Chondrocyte (in vitro differentiated cells): ENCODE measurements at places on chromosomes 2 and 18. TPM values are rescaled to one million over a fixed set of nuclear protein-coding genes. Genes with fewer than 3 reads are reported as not detected.

The IHH gene
- total RNA-seq = 0.19 TPM in 1 of 3 replicates, not detected in the others

The TBR1 gene
- not detected in 3 replicates for total RNA-seq

The UGT1A8 gene
- not detected in 3 replicates for total RNA-seq

The COL4A4 gene
- total RNA-seq = 6.3 to 18.4 TPM (median 7.3 TPM) in 3 replicates

The WDR35 gene
- 4.6 to 9.6 TPM (median 4.9 TPM) in 3 replicates for total RNA-seq

The EVA1A gene
- total RNA-seq = 19.8 to 27.3 TPM (median 20.9 TPM) in 3 replicates

The GNAL gene
- 1.3 to 5.9 TPM (median 5.8 TPM) in 3 replicates for total RNA-seq

The IL37 gene
- not detected in 3 replicates for total RNA-seq

The CIAO1 gene
- 37.5 to 46.9 TPM (median 39.7 TPM) in 3 replicates for total RNA-seq

The SCN7A gene
- 0.05 to 1.9 TPM (median 0.05 TPM) in 3 replicates for total RNA-seq

The CHRNG gene
- total RNA-seq = not detected in 3 replicates

DNA sequence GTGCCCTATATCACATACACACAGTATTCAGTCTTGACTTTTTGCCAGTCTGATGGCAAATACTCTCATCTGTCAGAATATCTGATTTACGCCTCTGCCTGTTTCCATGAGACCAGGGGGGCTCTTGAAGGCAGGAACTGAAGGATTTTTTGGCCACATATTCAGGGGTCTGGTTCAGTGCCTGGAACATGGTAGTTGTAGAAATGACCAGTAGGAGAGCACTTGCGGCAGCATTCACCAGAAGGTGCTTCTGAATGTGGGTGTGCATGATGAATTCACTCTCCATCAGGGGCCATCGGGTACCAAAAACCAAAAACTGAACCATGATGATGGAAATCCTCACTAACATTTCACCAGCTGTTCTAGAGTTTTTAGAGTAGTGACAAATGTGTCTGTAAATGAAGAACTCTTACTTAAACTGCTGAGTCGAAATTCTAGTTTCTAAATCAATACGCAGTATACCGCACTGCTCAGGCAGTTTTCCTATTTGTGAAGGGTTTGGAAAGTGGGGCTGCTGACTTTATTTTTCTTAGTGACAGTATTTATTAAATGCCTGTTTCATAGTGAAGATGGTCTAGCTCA lies 54.6 kb downstream of the MERTK start:
- no peak for DNase-seq
- no peaks in the 10 kb centered on the region for H3K27me3 ChIP-seq
- H3K36me3 ChIP-seq = peaks cover 9% of the 10 kb centered on the region
- H3K4me3 ChIP-seq = no peak overlapping the region
- H3K4me1 ChIP-seq = no peaks in the 10 kb centered on the region

DNA sequence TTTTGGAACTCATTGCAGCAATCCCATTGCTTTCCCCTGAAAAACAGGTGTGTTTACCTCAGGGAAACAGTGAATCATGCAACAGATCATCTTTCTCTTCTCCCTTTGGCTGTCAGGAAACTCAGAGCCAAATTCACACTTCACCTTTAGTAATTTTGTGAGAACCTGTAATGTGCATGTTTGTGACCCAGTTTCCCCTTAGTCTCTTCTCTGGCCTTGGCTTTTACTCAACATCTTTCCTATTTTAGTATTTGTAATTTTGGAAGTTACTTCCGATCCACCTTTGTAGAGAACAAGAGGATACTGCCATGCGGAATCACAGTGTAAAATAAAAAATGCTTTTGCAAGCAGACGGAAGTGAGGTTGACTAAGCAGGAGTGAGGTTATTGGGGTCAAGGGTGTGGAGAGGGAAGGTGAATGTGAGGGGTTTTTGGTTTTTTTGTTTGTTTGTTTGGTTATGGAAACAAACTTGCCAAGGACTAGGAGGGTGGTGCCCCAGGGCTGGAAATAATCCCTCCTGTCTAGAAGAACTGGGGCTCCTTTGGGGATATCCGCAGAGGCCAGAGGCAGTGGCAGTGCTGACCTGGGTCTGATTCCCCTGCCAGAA lies 14.0 kb downstream of the ASPRV1 start:
- no peak for DNase-seq
- H3K36me3 ChIP-seq = peaks cover 6% of the 10 kb centered on the region
- no peaks in the 10 kb centered on the region for H3K27me3 ChIP-seq
- H3K27ac ChIP-seq = no peak overlapping the region

DNA sequence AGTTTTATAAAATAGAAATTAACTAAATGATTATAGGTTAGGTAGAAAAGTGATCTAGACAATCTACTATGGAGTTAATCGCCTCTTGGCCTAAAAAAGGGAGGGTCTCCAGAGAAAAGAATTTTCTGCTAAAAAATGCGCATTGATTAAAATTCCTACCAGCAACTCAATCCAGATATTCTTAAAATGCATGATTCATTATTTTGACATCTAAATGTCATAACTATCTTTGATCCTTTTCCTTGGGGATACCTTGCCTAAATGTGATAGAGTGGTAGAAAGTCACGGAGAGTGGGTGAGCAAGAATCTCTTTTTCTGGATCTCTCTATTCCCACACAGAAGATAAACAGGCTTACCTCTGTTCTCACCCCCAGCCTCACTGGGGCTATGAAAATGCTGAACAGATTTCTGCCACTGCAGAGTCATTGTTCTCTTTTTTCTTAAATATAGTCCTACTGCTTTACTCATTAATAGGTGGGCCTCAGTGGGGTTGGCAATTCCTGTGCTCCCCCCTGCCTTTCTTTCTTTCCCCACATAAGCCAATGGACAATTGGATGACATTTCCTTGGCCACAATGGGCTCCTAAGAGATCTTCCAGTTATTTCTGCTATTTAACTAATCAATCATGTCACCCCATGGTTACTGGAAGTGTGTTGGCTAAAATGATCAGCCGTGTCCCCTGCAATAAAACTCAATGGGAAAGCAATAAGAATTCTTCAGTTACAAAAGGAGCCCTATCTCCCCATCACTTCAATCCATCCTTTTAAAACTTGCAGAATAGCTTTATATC lies 5.8 kb upstream of the ASXL3 start:
- peaks cover 5% of the 10 kb centered on the region for H3K4me1 ChIP-seq
- peaks cover 3% of the 10 kb centered on the region for H3K36me3 ChIP-seq
- no peak overlapping the region for H3K27ac ChIP-seq
- no peak for DNase-seq
- no peak overlapping the region for H3K4me3 ChIP-seq

GRCh38 chr2:209593930-209594329 lies 170.1 kb downstream of the MAP2 start:
- no peaks in the 10 kb centered on the region for H3K27me3 ChIP-seq
- H3K27ac ChIP-seq = no peak overlapping the region
- DNase-seq = no peak
- no peak overlapping the region for H3K4me3 ChIP-seq

GRCh38 chr2:181991171-181991885 lies 5.7 kb downstream of the PPP1R1C start:
- H3K4me3 ChIP-seq = no peak overlapping the region
- no peak for DNase-seq
- H3K27ac ChIP-seq = no peak overlapping the region
- no peaks in the 10 kb centered on the region for H3K36me3 ChIP-seq

- H3K4me1 ChIP-seq = peaks cover 15% of the 10 kb centered on the region
- DNase-seq = no peak
Measured at GRCh38 chr2:182422864-182423263, 4.0 kb downstream of the PDE1A start.

GRCh38 chr2:151265991-151266390 lies 4.3 kb upstream of the RBM43 start:
- no peak for DNase-seq
- no peaks in the 10 kb centered on the region for H3K27me3 ChIP-seq
- H3K27ac ChIP-seq = no peak overlapping the region
- H3K36me3 ChIP-seq = peaks cover 6% of the 10 kb centered on the region

GRCh38 chr2:42906557-42907411 lies 114.4 kb upstream of the HAAO start:
- H3K4me1 ChIP-seq = peaks cover 53% of the 10 kb centered on the region
- peak overlapping the region; percentile 33 for H3K4me3 ChIP-seq
- peak overlapping the region; percentile 90 for H3K27ac ChIP-seq
- no peaks in the 10 kb centered on the region for H3K36me3 ChIP-seq

- no peak overlapping the region for H3K27ac ChIP-seq
- no peaks in the 10 kb centered on the region for H3K4me1 ChIP-seq
- no peaks in the 10 kb centered on the region for H3K27me3 ChIP-seq
- no peak for DNase-seq
- peaks cover 3% of the 10 kb centered on the region for H3K36me3 ChIP-seq
- no peak overlapping the region for H3K4me3 ChIP-seq
Measured at GRCh38 chr2:68302281-68302875, 17.4 kb downstream of the CNRIP1 start.

- H3K27me3 ChIP-seq = peaks cover 7% of the 10 kb centered on the region
- H3K4me1 ChIP-seq = peaks cover 18% of the 10 kb centered on the region
- no peaks in the 10 kb centered on the region for H3K36me3 ChIP-seq
- peak; percentile 67 for DNase-seq
Measured at GRCh38 chr2:28977176-28977875, 3.8 kb upstream of the TOGARAM2 start.

- no peak overlapping the region for H3K4me3 ChIP-seq
- no peaks in the 10 kb centered on the region for H3K27me3 ChIP-seq
- peaks cover 65% of the 10 kb centered on the region for H3K4me1 ChIP-seq
- H3K36me3 ChIP-seq = peaks cover 14% of the 10 kb centered on the region
- peak overlapping the region; percentile 76 for H3K27ac ChIP-seq
Measured at GRCh38 chr18:48732767-48733424, 194.1 kb downstream of the CTIF start.

DNA sequence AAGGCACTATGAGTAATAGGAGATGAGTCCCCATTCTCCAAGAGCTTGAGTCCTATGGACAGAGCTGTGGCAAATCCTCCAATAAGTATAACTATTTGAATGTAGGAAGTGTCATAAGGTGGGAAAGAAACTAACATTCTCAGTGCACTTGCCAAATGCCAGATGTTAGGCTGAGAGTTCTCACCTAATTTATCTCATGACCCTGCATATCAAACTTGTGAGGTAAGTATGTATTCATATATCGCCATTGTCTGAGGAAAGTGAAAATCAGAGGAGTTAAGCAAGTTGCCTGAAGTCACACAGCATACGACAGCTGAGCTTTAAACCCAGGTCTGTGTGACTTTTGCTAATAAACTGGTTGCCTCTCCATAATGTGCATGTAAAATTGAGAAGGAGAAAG lies 169.5 kb downstream of the TTC32 start:
- no peak for DNase-seq
- peaks cover 52% of the 10 kb centered on the region for H3K4me1 ChIP-seq
- H3K4me3 ChIP-seq = no peak overlapping the region

- no peaks in the 10 kb centered on the region for H3K27me3 ChIP-seq
- H3K27ac ChIP-seq = no peak overlapping the region
- H3K36me3 ChIP-seq = no peaks in the 10 kb centered on the region
- peaks cover 10% of the 10 kb centered on the region for H3K4me1 ChIP-seq
Measured at GRCh38 chr2:62313449-62314227, 117.7 kb downstream of the B3GNT2 start.

- H3K27ac ChIP-seq = no peak overlapping the region
- H3K4me3 ChIP-seq = peak overlapping the region; percentile 69
- H3K36me3 ChIP-seq = no peaks in the 10 kb centered on the region
- H3K4me1 ChIP-seq = peaks cover 5% of the 10 kb centered on the region
Measured at GRCh38 chr2:31137211-31138036, 816 bp downstream of the GALNT14 start.

DNA sequence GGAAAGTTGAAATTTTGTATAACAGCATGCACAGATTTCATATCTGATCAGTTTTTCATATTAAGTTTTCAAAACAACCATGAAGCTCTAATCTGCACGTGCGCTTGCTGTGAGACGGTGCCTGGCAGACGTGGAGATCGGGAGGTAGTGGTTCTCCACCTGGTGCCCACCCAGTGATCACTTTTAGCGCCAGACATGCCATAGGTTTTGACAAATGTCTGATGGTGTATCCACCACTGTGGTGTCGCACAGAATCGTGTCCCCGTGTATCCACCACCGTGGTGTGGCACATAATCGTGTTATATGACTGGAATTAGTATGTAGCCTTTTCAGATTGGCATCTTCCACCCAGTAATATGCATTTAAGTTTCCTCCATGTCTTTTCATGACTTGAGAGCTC lies 40.9 kb upstream of the KCNG2 start:
- H3K4me1 ChIP-seq = no peaks in the 10 kb centered on the region
- no peak for DNase-seq
- H3K27ac ChIP-seq = no peak overlapping the region
- no peak overlapping the region for H3K4me3 ChIP-seq
- peaks cover 37% of the 10 kb centered on the region for H3K36me3 ChIP-seq
- no peaks in the 10 kb centered on the region for H3K27me3 ChIP-seq

DNA sequence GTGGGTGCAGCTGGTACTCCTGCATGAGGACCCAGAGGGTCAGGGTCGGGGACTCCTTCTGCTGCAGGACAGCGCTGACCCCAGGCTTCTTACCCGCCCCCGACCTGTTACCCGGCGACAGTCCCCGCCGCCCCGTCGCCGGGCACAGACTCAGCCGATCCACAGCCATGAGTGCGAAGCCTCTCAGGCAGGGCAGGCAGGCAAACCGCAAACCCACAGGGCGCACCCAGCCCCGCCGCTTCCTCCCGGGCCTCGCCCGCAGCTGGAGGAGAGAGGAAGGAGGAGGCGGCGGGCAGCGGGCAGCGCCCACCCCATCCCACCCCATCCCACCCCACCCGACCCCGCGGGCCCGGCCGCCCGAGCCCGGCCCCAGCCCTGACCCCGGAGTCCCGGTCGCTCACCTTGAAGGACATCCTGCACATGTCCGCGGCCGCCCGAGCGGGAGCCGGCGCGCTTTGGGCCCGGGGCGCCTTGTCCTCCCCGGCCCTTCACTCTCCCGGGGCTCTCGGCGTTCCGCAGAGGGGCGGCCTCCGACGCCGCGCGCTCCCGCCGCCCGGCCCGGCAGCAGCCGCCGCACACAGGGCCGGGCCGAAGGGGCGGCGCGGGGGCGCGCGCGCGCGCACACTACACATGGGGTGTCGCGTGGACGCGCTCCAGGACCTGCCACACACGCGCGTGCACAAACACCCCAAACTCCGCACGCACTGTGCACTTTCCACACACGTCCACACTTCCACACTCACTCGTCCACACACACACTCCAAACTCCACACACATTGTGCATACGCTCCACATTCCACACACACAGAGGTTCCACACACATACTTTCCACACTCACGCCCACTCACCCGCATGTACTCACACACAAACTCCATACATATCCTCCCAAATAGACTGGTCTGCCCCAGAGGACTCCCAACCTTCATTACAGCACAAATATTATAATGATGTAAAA lies at the start of gene ANKRD29:
Gene ANKRD29 (minus strand): TSS at position 603 of the 955 bp plus-strand sequence. CDS start 181 bp downstream, at position 422.
- peaks cover 2% of the 10 kb centered on the region for H3K36me3 ChIP-seq
- H3K4me1 ChIP-seq = peaks cover 13% of the 10 kb centered on the region
- no peak within 1 kb of the TSS for H3K27ac ChIP-seq

GRCh38 chr2:231337807-231338759 lies 57.4 kb upstream of the B3GNT7 start:
- no peak for DNase-seq
- H3K4me3 ChIP-seq = no peak overlapping the region
- H3K27ac ChIP-seq = no peak overlapping the region
- H3K4me1 ChIP-seq = peaks cover 14% of the 10 kb centered on the region
- peaks cover 30% of the 10 kb centered on the region for H3K36me3 ChIP-seq
